ENCODE measurements at places on chromosomes 7 and 10.

DNA sequence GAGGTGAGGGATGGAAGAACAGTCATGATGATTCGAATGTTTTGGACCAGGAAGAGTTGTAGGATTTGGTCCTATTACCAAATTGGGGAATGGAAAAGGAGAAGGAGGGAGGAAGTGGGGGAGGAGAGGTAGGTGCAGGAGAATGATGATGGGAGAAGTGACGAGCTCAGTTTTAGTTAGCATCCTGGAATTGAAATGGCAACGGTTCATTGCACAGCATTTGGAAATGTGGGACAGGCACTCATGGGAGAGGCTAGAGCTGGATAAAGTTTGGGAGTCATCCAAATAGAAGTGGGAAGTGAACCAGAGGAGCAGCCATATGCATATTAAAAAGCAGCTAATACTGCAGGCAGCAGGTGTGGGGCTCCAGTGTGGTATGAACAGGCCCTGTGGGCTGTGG is 253.6 kb downstream of the SORCS3 start:
- DNase-seq, result no peak

DNA sequence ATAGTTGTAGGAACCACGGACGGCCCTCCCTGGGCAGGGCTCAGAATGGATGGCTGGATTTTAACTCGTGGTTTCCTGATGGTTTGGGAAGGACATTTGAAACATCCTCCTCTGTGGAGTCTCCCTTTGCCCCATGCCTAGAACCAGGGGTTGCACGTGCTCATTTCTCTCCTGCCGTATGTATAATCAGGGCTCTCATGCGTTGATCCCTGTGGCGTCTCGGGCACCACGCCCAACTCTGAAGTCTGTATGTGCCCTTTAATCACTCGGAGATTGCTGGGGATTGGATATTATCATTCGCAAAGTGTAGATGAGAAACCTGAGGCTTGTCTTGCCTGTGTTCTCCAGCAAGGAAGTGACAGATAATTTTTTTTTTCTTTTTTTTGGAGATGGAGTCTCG is 257.1 kb downstream of the CAMK1D start:
- no peak for DNase-seq

DNA sequence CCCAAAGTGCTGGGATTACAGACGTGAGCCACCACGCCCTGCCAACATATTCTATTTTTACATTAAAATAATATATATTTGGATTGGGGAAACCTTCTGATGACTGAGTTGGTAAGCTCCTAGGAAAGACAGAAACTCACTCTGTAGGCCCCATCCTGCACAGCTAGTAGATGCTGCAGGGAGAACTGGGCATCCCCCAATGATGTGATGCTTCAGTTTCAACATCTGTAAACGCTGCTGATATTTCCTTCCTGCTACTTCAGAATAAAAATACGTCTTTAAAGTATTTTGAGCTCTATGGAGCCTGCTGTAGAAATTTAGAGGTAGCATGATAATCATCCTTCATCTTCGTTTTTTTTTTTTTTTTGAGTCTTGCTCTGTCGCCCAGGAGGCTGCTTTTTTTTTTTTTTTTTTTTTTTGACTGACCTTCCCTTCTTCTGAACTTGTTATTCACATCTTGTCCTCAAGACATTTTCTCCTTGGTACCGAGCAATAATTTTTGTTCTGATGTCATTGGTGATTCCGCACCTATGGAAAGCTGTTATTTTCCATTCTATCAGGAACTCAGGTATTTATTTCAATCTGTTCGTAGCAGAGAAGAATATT is 21.8 kb upstream of the INPP5F start:
- no peak for DNase-seq

- DNase-seq, result no peak
Measured at GRCh38 chr10:77625379-77625778, 12.2 kb downstream of the KCNMA1 start.

DNA sequence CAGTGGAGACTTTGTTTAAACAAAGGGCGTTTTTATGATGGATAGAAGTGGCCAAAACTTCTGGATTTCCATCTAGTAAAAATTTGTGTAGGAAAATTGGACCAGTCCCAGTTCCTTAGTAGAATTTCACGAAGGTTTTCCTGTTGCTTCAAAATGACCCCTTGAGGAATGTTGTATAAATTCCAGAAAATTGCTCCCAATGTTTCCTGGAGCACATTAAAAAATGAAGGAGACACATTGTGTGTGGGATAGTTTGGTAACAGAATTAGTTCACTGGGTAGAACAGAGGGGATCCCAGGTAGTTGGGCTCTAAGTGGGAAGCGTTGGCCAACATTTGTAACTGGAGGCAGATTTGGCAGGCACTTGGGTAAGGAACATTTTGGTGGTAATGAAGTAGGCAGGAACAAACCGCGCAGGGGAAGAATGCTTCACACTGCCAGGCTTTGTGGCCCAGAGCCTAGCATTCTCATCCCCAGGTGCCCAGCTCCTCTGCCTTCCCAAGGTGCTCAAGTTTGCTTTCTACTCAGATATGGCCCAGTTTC is 758.6 kb downstream of the AUTS2 start:
- no peak for DNase-seq

- no peak for DNase-seq
Measured at GRCh38 chr7:99133766-99134564, 9.9 kb downstream of the SMURF1 start.

- no peak for DNase-seq
Measured at GRCh38 chr7:124196519-124196918, 163.7 kb upstream of the TMEM229A start.

GRCh38 chr10:132054564-132054963 is 11.2 kb upstream of the JAKMIP3 start:
- no peak for DNase-seq

- no peak for DNase-seq
Measured at GRCh38 chr10:60167050-60167449, 222.6 kb downstream of the ANK3 start.

GRCh38 chr7:584122-584465 is 64.4 kb upstream of the PDGFA start:
- DNase-seq, result no peak

Data from SW 1271 (cell line).